ENCODE measurements at places on chromosomes 5 and 9.

DNA sequence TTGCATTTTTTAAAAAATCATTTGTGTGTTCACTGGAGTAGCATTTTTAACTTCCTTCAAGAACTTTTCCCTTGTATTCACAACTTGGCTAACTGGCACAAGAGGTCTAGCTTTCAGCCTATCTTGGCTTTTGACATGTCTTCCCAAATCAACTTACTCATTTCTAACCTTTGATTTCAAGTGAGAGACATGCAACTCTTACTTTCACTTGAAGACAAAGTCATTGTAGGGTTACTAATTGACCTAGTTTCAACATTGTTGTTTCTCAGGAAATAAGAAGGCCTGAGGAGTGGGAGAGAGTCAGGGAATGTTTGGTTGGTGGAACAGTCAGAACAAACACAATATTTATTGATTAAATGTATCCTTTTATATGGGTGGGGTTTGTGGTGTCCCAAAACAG is 95.0 kb upstream of the C9orf72 start:
- DNase-seq: no peak

- DNase-seq: no peak
Measured at GRCh38 chr5:93406971-93407401, 174.0 kb downstream of the NR2F1-AS1 start.

DNA sequence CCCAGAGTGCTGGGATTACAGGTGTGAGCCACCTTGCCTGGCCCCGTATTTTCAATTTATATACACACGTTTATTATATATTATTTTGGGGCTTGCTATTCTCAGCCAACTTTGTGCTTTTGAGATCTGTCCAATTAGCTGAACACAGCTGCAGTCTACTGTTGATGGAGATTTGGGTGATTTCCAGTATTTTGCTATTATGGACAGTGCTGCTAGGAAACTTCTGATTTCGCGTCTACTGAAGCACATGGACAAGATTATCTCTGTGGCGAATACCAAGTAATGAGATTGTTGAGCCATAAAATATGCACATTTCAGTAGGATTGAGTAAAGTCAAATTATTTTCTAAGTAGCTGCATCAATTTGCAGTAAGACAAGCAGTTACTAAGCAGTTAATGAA is 1731.2 kb upstream of the CDH6 start:
- DNase-seq: no peak

DNA sequence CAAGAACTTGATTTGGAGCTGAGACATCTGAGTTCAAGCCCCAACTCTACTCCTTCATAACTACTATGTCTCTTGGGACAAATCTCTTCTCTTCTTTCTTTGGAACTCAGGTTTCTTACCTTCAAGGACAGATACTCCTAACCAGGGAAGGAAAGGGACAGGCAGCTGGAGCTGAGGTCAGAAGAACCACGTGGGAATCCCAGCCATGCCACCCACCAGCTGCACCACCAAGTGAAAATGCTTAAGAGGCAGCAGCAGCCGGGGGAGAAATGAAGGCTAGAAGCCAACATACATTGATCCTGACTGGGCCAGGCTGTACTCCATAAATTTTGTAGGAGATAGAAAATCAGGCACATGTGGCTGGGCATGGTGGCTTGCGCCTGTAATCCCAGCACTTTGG is 9.6 kb upstream of the OR5C1 start:
- DNase-seq: no peak

DNA sequence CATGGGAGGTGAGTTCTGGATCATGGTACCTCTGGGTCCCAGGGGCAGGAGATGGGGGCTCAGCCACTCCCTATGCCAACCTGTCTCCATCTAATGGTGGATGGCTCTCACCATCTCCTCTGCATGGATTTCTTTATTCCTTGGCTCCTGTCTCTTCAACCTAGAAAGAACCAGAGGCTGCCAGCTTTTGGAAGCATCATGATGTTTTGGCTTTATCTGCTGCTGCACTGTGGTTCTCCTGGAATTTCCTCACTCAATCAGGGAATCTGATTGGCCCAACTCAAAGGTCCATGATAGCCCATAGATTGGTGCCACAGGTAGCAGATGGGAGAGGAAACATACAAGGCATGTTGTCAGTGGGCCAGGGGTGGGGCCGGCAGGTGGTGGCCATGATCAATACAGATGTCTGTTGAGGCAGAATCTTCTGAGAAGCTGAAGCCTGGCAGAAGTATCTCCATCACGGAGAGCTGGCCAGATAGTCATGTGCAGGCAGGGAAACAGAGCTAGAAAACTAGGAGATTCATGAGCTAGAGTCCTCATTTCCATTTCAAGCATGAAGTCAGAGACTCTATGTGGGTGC is 158.2 kb downstream of the MACROH2A1 start:
- DNase-seq: no peak

GRCh38 chr5:73387601-73388305 is 60.8 kb downstream of the FOXD1 start:
- no peak for DNase-seq

GRCh38 chr5:100780376-100780870 is 122.7 kb downstream of the ST8SIA4 start:
- no peak for DNase-seq

DNA sequence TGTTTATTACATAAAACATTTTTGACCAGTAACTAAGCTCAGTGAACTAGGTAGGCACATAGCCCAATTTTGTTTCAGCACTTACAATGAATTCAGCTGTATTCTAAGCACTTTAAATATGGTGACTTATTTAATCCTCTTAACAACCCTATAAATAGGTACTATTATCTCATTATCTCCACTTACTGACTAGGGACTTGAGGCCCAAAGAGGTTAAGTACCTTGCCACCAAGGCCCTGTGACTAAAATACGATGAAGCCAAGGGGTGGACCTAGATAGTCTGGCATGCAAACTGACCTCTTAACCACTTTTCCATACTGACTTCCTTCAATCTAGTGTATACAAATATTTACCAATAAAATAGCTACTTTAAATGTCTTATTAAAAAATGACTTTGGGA is 266.4 kb downstream of the ZNF608 start:
- peak; percentile 36 for DNase-seq

DNA sequence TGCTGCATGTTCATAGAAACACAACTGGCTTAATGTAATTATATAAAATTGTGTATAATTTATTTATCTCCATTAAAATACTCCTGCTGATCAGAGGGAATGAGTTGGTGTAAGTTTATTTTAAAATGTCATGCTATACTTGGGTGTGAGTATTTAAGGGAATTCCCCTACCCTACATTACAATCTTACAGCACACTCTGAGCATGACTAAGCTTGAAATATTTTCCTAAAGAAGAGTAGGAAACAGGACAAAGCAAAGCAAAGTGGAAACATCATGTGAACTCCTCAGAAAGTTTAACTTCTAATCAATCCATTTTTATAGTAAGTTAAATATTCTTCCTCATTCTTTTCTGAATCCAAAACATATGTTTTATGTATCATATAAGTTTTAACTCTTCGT is 1271.3 kb downstream of the EFNA5 start:
- DNase-seq: no peak

DNA sequence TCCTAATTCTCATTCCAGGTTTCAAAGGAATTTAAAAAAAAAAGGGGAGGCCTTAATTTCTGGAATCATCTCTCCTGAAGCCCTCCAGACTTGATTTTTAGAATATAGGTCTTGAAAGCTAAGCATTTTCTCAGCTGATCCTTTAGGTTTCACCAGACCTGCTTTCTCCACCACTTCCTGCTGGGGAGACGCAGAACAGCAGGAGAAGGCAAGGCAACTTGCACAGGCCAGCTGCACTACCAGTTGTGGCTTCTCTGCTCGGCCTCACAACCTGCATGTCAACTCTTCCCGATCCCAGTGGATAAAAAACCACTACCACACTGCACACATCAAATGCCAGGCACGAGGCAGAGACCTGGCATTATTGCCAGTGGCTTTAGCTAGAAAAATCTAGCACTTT is 119.8 kb downstream of the SIL1 start:
- DNase-seq: no peak

DNA sequence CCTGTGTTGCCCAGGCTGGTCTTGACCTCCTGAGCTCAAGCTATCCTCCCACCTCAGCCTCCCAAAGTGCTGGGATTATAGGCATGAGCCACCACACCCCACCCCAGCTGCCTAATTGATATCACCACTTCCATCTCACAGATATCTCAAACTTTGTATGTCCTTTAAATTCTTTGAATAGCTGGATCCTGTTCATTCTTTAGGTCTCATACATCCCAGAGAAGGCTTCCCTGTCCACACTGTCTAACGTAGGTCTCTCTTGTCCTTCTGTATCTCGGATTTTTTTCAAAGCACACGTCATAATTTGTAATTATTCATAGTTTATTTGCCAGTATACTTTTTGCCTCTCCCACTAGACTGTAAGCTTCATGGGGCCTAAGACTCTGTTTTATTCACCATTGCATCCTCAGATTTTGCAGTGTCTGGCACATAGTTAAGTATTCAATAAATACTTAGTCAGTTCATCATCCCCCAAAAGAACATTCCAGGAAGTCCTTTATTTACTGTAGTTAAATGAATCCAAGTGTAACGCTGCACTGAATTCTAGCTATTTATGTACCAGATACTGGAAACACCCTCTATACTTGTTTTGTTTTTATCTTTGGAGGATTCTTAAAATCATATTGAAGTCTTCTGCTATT is 10.5 kb downstream of the ARSK start:
- no peak for DNase-seq

DNA sequence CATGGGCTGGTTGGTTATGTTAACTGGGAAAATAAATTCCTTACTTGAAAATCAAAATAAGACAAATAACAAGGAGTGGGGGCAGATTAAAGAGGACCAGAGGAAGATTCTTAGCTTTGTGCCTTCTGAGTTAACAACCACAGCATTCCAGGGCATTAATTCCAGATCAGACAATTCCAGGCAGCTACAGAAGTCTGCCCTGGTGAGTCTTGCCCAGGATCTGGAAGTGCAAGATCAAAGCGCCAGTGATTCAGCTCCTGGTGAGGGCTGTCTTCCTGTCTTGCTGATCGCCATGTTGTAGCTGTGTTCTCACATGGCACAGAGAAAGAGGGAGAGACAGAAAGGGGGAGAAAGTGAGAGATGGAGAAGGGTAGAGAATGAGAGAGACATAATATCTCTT is 65.6 kb downstream of the ANXA2R start:
- DNase-seq: no peak

GRCh38 chr9:111610845-111611244 is 11.4 kb upstream of the PTGR1 start:
- DNase-seq: no peak

GRCh38 chr5:20649966-20650365 is 662.0 kb upstream of the CDH18 start:
- no peak for DNase-seq

DNA sequence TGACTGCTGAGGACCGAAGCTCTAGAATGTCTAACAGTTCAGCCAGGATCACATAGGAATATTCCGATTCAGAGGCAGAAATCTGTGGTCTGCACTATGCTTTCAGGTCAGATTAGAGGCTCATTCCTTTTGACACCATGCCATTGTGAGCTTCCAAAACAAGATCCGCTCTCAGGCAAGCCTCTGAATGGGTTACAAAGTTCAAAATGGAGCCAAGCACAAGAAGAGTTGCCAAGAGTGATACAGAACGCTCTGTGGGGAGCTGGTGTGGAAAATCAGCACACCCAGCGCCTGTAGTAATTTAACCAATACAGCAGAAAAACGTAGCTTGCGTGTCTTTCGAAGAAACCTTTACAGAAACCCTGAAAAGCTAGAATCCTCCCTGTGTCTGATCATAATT is 33.3 kb upstream of the FAT2 start:
- no peak for DNase-seq

GRCh38 chr9:96874947-96875460 is 20.7 kb upstream of the ZNF782 start:
- no peak for DNase-seq

DNA sequence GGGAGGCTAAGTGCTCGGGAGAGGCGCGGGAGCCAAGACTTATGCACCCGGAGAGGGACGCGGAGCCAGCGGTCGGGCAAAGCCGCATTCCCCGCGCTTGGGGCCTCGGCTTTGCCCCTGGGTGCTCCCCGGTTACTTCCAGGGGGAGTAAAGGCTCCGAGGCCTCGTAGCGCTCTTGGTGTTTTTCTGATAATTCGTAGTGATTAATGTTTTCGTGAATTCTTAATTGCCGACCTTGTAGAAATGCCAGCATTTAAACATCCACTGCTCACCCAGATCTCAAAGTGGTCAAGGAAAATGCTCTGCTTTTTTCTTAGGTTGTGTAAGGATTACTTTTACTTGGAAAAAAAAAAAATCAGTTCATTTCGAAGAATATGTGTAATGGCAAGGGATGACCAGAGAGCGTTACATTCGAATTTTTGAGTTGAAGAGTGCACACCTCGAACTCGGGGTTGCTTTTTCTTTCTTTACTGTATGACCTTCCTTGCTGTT is 654 bp upstream of the TUT7 start:
- no peak for DNase-seq

GRCh38 chr5:72621576-72621975 is 114.4 kb upstream of the ZNF366 start:
- DNase-seq: no peak

- no peak for DNase-seq
Measured at GRCh38 chr5:141519605-141520565, 31.0 kb downstream of the PCDHGC5 start.
